ENCODE measurements at places on chromosomes 7 and 10.

- DNase-seq = peak; percentile 49
Measured at GRCh38 chr7:143222782-143223181, 945 bp downstream of the TAS2R40 start.

DNA sequence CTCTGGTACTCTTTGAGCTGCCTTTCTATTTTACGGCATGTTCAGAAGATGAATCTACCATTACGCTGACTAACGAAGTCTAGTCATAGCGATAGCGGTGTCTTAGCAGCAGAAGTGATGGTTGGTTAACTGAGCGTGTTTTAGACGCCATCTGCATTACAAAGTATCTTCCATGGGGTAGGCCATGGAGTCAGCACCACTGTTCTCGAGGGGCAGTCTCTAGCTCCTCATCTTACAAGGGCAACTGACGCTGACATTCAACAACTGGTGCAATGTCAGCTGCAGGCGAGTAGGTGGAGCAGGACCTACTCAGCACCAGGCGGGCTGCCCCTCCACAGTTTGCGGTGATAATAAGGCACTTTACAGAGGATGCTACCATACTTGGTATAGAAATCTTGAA, 88.7 kb downstream of the ADARB2 start:
- no peak for DNase-seq

DNA sequence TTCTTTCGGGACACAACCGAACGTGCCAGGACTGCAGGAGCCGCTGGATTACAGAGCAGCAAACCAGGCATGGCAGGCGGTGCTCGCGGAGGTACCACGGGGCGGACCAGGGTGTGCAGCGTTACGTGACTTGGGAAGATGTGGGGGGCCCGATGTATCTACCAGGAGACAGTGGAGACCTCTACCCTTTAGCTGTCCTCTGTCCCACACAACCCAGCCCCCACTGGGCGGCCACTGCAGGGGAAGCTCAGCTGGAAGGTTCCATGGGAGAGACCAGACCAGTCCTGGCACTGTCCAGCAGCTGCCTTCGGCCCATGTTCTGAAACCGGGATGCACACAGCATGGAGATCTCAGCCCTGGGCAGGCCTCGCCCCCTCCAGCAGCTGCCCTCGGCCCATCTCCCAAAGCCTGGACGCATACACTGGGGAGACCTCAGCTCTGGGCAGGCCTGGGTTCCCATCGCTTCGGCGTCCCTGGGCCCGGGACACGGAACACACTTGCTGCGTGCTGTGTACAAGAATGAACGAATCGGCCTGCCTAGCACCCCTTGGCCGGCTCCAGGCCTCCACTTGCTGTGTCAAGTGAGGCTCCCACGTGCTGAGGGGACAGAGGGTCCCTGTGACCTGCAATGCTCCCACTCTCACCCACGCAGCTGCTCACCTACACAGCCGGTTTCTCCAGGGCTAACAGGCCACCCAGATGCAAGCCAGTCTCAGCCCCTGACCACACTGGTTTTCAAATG, 177.4 kb downstream of the ELFN1 start:
- no peak for DNase-seq

DNA sequence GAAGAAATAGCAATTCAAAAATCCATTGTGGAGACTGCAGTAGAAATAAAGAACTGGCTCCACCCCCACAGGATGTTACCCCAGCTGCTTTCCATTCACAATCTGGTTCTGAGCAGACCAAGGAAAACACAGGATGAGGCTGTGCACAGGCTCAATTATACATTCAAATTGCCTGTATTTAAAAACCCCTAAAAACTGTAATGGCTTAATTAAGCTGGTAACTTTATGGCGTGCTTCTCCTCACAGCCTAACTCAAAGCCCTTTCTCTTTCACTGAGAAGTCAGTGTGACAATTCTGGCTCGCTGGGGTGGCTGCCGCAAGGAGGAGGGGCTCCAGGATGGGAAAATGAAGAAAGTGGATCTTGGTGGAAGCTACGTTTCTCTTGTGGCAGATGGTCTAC, 1191.1 kb downstream of the SORCS1 start:
- no peak for DNase-seq

DNA sequence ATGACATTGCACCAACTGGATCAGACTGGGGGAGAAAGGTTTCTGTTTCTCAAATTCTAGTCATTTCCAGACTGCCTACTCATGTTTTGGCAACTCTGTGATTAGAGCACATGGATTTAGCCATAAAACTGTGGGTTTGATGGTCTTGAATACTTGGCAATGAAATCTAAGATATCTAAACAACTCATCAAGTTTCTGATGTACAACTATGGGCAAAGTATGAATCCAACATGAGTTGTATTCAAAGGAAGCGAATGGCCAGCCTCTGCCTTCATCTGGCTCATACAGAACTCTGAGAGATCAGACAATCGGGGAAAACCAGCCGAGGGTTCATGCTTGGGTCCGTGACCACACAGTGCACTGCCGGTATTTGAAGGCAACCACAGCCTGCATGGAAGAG, 144.3 kb downstream of the ADAM12 start:
- no peak for DNase-seq

DNA sequence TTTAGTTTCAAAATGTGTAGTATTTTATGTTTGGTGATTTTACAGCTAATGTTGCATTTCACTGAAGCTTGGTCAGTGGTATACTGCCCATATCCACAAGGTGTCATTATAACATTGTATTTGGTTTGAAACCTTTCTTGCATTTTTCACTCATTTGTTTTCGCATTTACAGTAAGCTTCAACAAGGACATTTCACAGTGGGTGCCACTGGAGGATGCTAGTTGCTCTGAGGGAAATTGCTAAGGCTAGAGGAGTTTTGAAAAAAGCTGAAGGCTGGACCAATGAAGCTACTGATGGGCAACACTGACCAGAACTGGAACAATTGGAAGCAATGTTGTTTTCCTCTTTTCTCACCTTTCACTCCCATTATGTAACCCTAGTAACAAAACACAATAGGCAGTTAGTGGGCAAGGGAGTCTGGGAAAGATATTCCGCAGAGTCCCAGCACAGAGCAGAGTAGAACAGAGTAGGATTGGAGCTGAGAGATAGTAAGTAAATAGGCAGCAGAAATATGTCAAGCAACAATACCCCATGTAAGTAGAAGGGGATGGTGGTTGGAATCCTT, 23.6 kb upstream of the SRI start:
- no peak for DNase-seq

- DNase-seq = no peak
Measured at GRCh38 chr10:17802976-17803375, 6.2 kb upstream of the MRC1 start.

DNA sequence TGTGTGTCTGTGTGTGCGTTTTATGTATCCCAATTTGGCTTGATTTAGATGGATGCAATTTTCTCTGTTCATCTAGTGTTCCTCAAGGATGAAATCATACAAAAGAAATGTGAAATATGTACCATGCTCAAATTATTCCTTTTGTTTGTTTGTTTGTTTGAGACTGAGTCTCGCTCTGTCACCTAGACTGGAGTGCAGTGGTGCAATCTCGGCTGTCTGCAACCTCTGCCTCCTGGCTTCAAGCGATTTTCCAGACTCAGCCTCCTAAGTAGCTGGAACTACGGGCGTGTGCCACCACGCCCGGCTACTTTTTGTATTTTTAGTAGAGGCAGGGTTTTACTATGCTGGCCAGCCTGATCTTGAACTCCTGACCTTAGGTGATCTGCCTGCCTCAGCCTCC, 11.3 kb upstream of the SHTN1 start:
- no peak for DNase-seq

- DNase-seq = no peak
Measured at GRCh38 chr10:74643596-74643975, 182.8 kb upstream of the KAT6B start.

GRCh38 chr10:16887565-16887964, 70.3 kb upstream of the RSU1 start:
- DNase-seq = no peak

- DNase-seq = no peak
Measured at GRCh38 chr10:127011174-127011573, 105.9 kb downstream of the DOCK1 start.

- DNase-seq = no peak
Measured at GRCh38 chr10:60390224-60390626, 550 bp upstream of the ANK3 start.

DNA sequence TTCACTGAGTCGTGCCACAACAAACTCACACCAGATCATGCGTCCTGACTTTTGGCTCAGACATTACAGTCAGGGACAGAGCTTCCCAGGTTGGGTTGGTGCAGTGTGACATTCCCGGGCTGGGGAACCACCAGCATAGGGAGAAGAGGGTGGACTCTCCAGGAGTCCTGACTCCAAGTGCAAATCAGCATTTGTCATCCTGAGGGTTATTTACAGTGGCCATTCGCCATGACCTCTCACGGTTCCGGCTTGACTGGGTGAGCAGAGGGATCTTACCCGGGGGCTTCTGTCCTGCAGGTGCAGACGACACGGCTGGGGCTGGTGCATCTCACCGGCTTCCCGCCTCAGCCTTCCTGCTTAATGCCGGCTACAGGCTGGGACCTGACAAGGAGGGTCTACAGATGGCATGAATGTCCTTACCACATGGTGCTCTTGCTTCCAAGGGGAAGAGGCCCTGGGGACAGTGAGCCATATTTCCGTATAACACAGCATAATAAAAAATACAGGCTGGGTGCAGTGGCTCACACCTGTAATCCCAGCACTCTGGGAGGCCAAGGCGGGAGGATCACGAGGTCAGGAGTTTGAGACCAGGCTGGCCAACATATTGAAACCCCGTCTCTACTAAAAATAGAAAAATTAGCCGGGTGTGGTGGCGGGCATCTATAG, 12.5 kb upstream of the INTS1 start:
- no peak for DNase-seq

DNA sequence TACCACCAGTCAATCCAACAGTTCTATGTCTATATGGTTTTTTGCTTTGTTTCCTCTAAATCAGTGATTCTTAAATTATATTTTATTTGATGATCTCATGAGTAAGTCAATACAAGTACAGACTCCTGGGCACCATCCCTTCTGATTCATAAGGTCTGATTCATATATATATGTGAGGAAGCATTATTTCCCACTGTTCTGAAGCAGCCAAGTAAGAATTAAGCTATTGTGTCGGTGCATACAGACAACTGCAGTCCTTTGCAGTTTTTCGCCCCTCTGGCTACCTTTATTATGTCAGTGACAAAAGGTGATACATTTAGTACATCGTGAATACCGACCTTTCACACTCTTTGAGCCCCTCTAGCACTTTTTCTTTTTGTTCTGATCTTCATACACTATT, 1079.6 kb upstream of the C7orf33 start:
- DNase-seq = no peak

GRCh38 chr7:134318443-134318842, 1.7 kb upstream of the SLC35B4 start:
- DNase-seq = no peak

DNA sequence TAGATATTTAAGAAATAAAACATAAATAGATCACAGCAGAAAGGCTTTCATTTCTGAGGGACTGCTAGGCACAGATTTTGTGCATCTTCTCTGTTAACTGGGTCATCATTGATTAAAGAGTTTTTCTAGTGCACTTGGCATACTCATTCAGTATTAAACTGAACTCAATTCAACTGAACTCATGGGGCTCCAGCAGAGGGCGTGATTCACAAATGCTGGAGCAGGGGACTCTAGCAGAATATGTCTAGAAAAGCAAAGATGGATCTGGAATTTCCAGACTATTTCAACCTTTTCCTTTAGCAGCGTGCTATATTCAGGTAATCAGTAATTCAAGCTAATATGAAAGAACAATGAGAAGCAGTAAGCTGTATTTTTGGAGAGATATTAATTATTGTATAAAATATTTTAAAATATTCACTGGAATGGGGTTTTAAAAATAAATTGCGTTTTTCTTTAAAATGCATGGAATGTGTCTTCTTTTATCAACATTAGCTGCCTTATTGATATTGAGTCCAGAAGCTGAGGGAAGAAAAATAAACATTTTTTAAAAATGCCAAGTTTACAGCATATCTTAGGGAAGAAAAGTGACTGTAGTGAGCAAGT, 296.8 kb upstream of the CACNA2D1 start:
- DNase-seq = no peak

GRCh38 chr10:28020993-28021982, 22.4 kb upstream of the ODAD2 start:
- no peak for DNase-seq

DNA sequence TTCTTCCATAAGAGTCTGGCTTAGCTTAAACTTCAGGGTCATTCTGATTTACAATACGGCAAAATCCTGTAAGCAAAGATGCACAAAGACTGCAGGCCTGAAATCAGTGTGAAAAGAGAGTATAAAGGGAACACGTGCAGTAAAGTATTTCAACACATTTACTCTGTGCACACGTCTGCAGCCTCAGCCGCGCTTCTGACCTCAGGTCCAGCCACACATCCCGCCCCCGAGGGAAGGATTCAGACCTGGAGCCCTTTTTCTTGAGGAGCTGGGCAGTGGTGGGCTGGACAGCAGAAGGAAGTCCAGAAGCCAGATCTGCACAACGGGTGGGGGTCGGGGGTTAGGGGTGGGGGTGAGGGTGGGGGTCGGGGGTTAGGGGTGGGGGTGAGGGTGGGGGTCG, 58.9 kb upstream of the FAM20C start:
- DNase-seq = no peak

- no peak for DNase-seq
Measured at GRCh38 chr7:81183326-81183725, 264.5 kb upstream of the SEMA3C start.

- DNase-seq = no peak
Measured at GRCh38 chr10:4648999-4649398, 177.0 kb upstream of the AKR1E2 start.

DNA sequence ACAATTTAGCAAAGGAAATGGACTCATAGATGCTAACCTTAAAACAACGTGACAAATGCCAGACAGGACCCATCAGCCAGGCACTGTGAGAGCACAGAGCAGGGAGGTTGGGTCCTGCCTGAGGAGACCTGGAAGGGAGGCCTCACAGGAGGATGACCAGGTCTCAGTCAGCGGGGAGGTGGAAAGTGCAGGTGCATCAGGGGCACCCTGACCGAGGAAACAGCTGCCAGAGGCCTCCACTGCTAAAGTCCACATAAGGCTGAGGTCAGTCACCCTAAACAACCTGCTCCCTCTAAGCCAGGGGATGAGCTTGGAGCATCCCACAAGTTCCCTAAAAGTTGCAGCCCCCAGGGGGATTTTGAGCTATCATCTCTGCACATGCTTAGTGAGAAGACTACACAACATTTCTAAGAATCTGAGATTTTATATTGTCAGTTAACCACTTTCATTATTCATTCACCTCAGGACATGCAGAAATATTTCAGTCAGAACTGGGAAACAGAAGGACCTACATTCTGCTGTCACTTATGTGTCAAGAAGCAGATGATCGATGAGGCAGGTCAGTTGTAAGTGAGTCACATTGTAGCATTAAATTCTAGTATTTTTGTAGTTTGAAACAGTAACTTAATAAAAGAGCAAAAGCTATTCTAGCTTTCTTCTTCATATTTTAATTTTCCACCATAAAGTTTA, 157.6 kb upstream of the LANCL2 start:
- no peak for DNase-seq

- DNase-seq = no peak
Measured at GRCh38 chr7:118183428-118183785, 557 bp upstream of the LSM8 start.

DNA sequence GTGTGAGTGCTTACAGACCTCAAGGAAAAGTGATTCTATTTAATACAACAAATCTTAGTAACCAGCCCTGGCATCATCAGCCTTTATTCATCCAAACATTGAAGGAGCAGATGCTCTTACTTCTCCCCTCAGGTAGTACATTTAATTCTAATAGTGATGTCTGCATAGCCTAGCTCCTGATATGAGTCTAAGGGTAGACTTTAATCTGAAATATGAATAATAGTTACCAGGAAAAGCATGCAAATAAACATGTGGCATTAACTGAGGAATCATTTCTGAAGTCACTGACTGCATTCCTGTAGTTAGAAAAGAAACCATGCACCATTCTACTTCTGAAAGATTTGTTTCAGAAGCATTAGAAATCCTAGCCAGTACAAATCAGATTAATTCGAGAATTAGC, 25.7 kb upstream of the LMBR1 start:
- no peak for DNase-seq

Data from heart left ventricle (tissue), 16 donors.